ENCODE measurements at places on chromosomes 4 and X. TPM values are rescaled to one million over a fixed set of nuclear protein-coding genes. Genes with fewer than 3 reads are reported as not detected.

DNA sequence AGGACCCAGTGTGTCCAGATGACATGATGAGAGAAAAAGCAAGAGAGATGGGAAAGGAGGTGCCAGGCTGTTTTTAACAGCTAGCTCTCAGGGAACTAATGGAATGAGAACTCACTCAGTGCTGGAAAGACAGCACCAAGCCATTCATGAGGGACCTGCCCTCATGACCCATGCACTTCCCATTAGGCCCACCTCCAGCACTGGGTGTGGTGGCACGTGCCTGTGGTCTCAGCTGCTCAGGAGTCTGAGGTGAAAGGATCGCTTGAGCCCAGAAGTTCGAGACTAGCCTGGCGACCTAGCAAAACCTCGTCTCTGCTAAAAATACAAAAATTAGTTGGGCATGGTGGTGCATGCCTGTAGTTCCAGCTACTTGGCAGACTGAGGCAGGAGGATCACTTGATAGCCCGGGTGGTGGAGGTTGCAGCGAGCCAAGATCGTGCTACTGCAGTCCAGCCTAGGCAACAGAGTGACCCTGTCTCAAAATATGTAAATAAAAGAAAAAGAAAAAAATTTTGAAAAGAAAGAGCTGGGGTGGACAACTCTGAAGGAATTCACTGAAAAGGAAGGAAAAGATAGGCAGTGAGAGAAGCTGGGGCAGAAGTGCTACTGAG is 50.9 kb downstream of the FAM193A start:
- H3K27me3 ChIP-seq: no peaks in the 10 kb centered on the region
- H3K4me3 ChIP-seq: no peak overlapping the region
- no peaks in the 10 kb centered on the region for H3K4me1 ChIP-seq
- DNase-seq: no peak

DNA sequence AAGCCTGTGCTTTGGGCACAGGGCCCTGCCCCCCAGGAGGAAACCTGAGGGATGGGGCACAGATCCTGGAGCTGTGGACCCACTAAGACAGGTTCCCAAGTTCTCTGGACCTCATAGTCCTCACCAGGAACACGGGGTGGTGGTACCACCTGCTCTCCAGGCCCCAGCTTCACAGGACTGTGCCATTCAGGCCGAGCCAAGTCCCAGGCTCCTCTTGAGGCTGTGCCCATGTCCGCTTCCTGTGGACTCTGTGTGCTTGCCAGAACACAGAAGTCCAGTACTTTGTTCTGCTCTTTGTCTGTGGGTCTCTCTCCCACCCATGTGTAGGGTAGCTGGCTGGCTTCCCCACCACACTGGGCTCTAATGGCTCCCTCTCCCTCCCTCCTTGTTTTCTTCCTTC is 104.5 kb upstream of the PSAPL1 start:
- no peak overlapping the region for H3K4me3 ChIP-seq
- H3K27ac ChIP-seq: no peak overlapping the region
- H3K27me3 ChIP-seq: no peaks in the 10 kb centered on the region
- H3K36me3 ChIP-seq: no peaks in the 10 kb centered on the region
- DNase-seq: no peak

DNA sequence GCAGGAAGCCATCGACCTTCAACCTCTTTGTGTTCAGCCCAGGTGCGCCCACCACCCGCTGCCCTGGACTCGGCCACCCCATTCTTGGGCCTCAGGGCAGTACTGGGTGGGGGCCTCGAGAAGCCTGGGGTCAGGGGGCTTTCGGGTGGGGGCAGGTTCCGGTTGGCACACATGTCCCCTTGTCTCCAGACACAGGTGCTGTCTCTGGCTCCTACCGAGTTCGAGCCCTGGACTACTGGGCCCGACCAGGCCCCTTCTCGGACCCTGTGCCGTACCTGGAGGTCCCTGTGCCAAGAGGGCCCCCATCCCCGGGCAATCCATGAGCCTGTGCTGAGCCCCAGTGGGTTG is 7.4 kb upstream of the FGFRL1 start:
- H3K4me1 ChIP-seq: peaks cover 12% of the 10 kb centered on the region
- H3K27me3 ChIP-seq: peaks cover 35% of the 10 kb centered on the region
- DNase-seq: no peak
- H3K36me3 ChIP-seq: no peaks in the 10 kb centered on the region

DNA sequence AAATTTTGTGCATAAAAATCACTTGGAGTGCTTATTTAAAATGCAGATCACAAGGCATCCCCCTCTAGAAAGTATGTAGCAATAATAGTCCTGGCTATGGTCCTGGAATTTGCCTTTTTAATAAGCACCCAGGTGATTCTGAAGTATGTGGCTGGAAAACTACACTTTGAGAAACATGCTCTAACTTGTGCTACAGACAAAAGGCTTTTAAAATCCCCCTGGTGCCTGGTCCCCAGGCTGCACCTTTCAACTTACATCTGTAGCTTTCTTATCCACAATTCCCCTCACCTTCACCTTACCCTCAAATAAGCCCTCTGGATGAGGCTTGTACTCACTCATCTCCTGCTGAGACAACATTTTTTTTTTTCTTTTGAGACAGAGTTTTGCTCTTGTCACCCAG is 21.1 kb downstream of the ART3 start:
- no peak overlapping the region for H3K27ac ChIP-seq
- no peaks in the 10 kb centered on the region for H3K4me1 ChIP-seq
- no peak overlapping the region for H3K4me3 ChIP-seq
- no peaks in the 10 kb centered on the region for H3K27me3 ChIP-seq

GRCh38 chr4:152539556-152540292 is 3.8 kb upstream of the FBXW7 start:
- no peaks in the 10 kb centered on the region for H3K27me3 ChIP-seq
- no peak overlapping the region for H3K27ac ChIP-seq
- peaks cover 3% of the 10 kb centered on the region for H3K36me3 ChIP-seq
- no peak overlapping the region for H3K4me3 ChIP-seq
- DNase-seq: no peak

DNA sequence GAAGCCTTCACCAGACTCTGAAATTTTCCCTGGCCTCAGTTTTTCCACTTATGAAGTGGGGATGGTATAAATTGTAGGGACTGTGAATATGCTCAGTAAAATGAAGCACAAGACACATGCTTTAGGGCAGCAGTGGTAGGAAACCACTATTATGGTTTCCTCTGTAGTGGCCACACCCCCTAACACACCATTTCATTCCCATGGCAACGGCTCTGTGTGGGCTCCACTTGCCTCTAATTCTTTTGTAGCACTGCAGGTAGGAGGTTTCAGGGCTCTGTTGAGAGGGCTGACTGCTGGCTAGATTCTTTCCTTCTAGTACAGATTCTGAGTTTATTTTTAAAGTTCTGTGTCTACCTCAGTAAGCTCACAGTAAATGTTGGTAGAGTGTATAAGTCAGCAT is 3.5 kb upstream of the VMA21 start:
- no peaks in the 10 kb centered on the region for H3K36me3 ChIP-seq
- no peak for DNase-seq
- H3K27me3 ChIP-seq: no peaks in the 10 kb centered on the region
- H3K4me1 ChIP-seq: no peaks in the 10 kb centered on the region

DNA sequence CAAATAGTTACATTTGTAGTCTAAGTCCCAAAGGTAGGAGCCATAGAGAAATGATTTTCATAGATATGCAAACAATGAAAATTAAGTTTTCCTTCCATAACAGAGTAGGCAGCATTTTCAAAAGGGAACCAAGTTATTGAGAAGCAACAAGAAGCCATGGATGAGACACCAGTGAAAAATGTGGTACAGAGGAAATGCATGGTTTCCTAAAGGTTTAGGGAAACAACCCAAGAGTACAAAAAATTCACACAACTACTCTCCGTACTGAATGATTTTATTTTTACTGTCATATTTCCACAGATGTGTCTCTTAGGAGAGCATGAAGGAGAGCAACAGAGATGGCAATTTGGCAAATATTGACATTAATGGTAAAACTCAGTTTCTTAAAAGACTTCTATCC is 1408.9 kb upstream of the PCDH7 start:
- no peak overlapping the region for H3K4me3 ChIP-seq
- H3K27ac ChIP-seq: no peak overlapping the region
- no peak for DNase-seq
- no peaks in the 10 kb centered on the region for H3K4me1 ChIP-seq
- H3K27me3 ChIP-seq: no peaks in the 10 kb centered on the region

GRCh38 chrX:97057349-97057909 is 173.7 kb downstream of the RPA4 start:
- no peak overlapping the region for H3K4me3 ChIP-seq
- H3K4me1 ChIP-seq: no peaks in the 10 kb centered on the region
- no peak overlapping the region for H3K27ac ChIP-seq
- no peaks in the 10 kb centered on the region for H3K27me3 ChIP-seq
- no peaks in the 10 kb centered on the region for H3K36me3 ChIP-seq

Gene RNF113A
- 8.8 TPM for total RNA-seq

Gene NFKB1
- 34.5 TPM for total RNA-seq

Gene POU3F4
- not detected for total RNA-seq

Gene DCX
- not detected for total RNA-seq

Gene ZCCHC12
- total RNA-seq: not detected

Data from ascending aorta (tissue), 2 donors.